ENCODE measurements at places on chromosomes 5 and 9.

DNA sequence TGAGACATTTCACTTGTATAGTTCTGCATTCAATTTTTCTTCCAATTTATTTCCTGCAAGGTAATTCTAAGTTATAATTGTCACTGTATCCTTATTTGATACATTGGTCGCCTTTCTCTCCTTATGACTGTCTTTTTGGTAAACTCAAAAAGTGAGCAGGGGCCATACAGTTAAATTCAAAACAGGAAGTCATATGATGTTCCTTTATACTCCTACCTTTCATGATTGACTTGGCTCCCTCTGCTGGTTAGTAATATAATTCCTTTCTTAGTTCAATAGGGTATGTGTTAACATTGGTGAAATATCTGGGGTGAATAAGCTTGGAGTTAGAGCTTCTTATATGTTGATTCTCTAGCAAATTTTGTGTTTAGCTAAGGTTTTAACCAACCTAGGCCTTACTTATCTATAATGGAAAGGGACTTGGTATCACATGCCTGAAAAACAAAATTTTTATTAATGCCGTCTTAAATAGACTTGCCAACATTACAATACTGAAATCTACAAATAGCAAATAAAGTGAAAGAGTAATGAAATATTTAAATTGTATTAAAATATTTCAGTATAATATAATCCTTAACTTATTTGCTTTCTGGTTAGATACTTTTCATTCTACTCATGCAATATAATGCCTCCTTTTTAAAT lies 6.0 kb upstream of the NIPBL start:
- peak; percentile 44 for DNase-seq

DNA sequence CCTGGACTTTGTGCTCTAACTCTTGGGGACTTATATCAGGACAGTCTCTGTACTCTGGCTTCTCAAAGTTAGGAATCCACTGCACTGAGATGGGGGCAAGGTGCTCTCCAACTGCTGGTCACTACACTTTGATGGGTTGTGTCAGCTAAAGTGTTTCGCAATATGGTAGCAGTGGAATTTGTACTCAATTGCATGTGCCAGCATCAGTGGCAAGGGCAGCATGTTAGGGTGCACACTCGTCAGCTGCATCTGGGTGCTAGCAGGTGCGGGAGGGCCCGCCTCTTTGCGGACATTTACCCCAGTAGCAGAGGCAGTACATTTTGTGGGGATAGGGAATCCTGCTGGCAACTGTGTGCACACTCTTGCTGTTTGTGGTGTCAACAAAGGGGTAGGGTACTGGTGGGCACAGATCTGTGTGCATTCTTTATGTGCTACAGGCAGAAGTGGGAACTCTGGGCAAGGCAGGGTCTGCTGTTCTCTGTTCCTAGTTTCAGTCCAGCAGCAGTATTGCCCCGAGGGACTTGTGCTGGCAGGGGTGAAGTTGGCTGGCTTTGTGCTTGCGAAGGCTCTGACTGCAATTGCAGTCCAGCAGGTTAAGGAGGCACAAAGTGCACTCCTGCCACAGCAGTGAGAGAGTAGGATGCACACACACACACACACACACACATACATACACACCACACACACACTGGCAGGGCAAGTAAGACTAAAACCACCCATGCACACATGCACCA lies 924.8 kb upstream of the CDH9 start:
- no peak for DNase-seq

GRCh38 chr5:111530298-111530740 lies 18.0 kb upstream of the STARD4 start:
- peak; percentile 94 for DNase-seq

GRCh38 chr9:137128158-137128861 lies 10.6 kb upstream of the GRIN1 start:
- DNase-seq = no peak

GRCh38 chr9:80061940-80062339 lies 490.2 kb downstream of the TLE4 start:
- peak; percentile 96 for DNase-seq

- DNase-seq = no peak
Measured at GRCh38 chr5:130052752-130053151, 148.5 kb downstream of the CHSY3 start.

DNA sequence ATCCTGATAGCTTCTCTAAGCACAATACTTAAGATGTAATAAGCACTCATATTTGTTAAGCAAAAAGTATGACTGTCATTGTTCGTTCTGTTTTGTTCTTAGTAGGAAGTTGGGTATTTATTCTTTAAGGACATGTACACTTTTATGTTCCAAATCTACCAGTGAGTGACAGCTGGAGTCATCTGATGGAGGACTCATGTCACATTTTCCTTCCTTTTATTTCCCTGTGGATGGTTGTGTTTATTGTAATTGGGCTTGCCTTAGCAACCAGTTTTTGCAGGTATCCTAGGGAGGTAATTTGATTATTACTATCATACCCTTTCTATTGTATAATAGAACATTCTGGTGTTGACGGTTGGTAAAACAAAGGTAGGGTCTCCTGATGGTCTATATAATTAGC lies 145.7 kb downstream of the ZSWIM6 start:
- no peak for DNase-seq

- DNase-seq = no peak
Measured at GRCh38 chr9:1117439-1117838, 67.3 kb downstream of the DMRT2 start.

DNA sequence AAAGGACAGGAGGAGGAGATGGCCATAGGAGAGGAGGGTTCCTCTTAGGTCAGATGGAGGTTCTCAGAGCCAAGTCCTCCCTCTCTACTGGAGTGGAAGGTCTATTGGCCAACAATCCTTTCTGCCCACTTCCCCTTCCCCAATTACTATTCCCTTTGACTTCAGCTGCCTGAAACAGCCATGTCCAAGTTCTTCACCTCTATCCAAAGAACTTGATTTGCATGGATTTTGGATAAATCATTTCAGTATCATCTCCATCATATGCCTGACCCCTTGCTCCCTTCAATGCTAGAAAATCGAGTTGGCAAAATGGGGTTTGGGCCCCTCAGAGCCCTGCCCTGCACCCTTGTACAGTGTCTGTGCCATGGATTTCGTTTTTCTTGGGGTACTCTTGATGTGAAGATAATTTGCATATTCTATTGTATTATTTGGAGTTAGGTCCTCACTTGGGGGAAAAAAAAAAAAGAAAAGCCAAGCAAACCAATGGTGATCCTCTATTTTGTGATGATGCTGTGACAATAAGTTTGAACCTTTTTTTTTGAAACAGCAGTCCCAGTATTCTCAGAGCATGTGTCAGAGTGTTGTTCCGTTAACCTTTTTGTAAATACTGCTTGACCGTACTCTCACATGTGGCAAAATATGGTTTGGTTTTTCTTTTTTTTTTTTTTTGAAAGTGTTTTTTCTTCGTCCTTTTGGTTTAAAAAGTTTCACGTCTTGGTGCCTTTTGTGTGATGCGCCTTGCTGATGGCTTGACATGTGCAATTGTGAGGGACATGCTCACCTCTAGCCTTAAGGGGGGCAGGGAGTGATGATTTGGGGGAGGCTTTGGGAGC lies 3.1 kb downstream of the EGR1 start:
- DNase-seq = no peak

DNA sequence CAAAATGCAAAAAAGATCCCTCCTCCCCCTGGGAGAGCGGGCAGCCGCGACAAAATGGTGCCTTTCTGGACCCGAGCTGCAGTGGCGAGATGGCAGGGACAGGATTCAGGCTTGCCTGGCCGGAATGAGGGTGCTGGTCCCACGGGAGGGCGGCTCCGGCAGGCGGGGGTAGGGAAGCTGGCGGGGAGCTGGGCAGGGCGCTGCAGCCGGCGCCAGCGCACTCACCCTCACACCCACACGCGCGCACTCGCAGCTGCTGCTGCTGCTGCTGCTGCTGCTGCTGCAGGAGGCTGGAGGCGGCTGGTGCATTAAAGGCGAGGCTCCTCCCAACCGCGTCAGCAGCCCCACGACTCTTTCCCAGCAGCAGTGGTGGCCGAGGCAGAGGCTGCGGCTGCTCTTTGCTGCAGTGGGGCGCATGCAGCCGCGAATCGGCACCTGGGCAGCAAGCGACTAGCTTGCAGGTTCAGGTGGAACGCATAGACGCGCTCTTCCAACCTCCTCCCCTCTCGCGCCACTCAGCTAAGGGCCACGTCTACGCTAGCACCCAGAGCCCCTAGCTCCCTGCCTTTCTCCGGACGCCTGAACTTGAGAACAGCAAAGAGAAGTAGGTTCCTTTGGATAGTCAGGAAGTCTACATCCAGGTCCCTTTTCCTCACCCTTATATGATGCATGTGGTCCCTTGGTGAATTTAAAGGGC lies at the start of gene PPP2R2B:
TSS of gene PPP2R2B (minus strand) at position 282 of the 697 bp plus-strand sequence.
- DNase-seq = peak; percentile 70

DNA sequence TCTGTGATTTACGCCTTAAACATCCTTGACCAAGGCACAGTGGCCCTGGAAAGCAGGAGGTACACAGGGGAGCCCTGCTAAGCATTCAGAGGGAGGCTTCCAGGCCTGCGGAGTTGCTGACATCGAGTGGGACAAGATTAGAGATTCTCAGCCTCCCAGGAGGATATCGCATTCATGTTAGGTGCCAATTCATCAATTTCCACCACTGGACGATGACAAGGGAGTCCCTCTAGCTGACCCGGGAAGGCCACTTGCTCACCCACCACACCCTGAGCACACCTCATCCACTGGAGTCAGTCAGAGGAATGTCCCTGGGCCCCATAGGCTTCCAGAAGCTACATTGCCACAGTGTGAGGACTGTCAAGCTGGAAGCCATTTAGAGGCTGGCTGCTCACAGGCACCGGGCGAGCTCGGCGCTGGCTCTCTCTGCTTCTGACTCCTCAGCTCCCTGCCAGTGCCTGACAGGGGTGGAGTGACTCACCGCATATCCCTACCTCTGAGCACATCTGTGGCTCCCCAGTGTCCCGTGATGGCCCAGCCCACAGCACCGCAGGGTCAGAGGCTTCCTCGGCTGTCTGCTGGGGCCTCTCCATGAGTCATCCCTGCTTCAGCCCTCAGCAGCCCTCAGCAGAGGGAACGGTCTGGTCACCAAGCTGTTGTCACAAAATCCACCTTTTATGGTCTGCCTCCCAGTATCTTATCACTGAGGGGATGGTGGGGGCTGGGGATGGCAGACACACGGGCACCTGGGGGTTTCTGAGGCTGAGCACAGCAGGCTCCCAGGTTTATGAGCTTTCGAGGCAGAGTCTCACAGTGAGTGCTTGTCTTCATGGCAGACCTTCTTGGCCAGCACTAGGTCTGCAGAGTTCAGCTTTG lies 117.5 kb downstream of the ZNF608 start:
- DNase-seq = peak; percentile 98

DNA sequence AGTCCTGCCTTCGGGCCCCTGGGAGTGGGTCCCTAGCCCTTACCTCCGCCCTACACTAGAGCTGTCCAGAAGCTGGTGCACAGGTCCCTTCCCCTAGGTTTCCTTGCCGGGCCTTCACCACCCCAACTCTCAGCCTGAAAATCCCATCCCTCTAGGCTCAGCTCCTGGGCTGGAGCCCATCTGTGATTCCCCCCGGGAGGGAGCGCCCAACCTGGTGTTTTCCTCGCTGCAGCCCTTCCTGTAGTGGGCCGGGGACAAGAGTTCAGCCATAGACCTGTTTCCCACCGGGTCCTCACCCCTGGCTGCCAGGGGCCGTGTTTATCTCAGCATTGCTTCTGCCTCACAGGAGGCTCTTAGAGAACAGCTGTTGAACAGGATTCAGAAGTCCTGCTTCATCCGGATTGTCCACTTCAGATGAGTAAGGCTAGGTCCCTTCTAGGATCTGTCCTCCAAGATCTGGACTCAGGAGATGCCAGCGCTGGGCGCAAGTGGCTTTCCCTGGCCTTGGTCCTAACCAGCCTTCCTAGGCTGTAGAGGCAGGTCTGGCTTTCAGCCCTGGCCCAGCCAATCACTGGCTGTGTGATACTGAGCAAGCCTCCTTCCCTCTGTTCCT lies 965 bp downstream of the GLIPR2 start:
- DNase-seq = no peak

DNA sequence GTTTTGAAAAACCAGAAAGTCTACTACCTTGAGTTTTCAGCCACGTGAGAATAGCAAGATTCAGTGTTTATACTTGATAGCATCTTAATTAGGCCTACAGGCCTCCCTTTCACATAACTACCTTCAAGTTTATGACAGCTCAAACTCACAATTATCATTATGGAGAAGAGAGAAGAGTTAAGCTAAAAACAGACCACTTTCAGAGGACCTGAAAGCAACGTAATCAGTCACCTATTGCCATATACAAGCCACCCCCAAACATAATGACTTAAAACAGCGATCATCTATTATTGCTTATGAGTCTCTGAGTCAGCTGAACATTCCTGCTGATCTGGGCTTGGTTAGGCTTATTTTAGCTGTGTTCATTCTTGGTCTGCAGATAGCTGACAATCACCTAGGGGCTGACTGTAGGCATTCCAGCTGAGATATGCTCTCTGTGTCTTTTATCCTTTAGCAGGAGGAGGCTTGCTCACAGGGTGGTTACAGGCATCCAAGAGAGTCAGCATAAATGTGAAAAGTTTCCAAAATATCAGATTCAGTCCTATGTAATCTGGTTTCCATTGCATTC lies 130.9 kb downstream of the COX7C start:
- DNase-seq = no peak

GRCh38 chr5:61283471-61283870 lies 48.6 kb upstream of the ZSWIM6 start:
- no peak for DNase-seq

DNA sequence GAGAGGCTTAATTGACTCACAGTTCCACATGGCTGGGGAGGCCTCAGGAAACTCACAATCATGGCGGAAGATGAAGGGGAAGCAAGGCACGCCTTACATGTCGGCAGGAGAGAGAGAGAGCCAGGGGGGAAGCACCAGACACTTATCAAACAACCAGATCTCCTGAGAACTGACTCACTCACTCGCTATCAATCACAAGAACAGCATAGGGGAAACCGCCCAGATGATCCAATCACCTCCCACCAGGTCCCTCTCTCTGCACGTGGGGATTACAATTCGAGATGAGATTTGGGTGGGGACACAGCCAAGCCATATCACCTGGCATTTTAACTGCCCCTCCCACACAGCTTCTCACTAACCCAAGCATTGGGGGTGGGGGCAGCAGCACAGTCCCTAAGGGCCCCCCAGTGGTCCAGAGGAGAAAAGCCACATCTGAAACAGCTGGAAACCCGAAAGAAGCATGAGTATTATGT lies 76.1 kb upstream of the ASS1 start:
- peak; percentile 9 for DNase-seq

DNA sequence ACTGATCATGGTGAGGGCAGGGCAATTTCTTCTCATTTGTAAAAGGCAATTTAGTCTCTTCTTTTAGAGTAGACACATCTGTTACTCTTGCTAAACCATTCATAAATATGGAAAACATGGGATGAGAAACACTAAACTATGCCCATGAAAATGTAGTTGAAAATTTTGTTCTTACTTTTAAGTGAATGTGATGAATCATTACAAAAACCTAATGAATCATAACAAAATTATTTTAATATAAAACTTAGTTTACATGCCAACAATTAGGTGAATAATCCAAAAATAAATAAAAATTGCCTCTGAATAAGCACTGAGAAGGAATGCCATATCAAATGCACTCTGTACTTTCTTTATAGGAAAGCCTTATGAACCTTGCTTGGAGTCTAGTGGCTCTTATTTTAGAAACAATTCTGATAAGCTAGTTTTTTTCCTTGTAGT lies 297.7 kb upstream of the EFNA5 start:
- DNase-seq = peak; percentile 29

- no peak for DNase-seq
Measured at GRCh38 chr5:63025679-63026078, 447.1 kb downstream of the LRRC70 start.

GRCh38 chr9:70106571-70106970 lies 62.9 kb downstream of the MAMDC2 start:
- DNase-seq = no peak

- no peak for DNase-seq
Measured at GRCh38 chr9:70504834-70505233, 90.4 kb upstream of the KLF9 start.

Measured in astrocyte (in vitro differentiated cells and primary cell).